ENCODE measurements at places on chromosomes 6 and 20.
A peak's percentile ranks its signal among the peaks of the same experiment; 100 is the strongest.

DNA sequence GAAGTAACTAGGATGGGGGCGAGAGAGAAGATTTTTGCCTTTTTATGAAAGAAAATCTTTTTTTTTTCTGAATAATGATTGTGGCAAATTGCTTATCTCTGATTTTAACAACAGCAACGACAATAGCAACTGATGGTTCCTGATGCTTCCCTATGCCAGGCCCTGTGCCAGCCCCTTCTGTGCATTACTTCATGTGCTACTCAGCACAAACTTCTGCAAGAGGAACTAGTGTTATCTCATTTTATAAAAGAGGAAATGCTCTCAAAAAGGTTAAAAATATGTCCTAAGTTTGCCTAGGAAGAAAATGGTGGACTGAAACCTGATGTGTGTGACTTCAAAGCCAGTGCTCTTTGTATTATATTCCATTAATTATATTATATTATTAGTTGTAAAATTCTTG is 74.0 kb upstream of the RALGAPA2 start:
- DNase-seq, result no peak

GRCh38 chr6:38860041-38860440 is 144.9 kb downstream of the DNAH8 start:
- no peak for DNase-seq

DNA sequence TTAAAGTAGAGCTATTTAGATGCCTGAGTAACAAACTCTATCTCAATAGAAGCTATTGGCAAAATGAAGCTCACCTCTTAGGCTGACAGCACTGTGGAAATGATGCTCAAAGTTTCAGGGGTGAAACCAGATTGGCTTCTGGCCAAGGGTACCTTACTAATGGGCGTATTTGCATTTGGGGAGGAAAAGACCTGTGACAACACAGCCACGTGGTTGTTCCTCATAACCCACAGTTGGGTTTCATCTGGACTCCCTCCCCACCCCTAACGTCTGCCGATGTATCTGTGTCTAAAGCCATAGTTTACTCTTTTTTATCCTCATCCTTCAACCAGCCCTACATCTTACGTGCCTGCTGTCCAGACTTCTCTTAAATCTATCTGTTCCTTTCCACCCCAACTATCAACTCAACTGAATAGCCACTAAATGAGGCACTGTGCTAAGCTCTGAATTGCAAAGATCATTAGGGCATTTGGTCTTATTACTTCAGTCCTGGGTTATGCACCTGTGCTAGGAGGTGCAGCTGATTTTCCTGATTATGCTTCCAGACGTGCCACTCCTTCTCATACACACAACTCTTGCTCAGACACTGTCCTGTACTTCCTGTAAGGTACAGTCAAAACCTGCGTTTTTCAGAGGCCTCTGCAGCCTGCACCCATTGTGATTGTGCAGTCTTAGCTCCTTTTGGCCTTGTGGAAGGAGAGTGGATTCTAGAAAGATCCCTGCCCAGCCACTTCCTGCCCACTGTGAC is 80.6 kb upstream of the ARMC2 start:
- DNase-seq, result no peak

DNA sequence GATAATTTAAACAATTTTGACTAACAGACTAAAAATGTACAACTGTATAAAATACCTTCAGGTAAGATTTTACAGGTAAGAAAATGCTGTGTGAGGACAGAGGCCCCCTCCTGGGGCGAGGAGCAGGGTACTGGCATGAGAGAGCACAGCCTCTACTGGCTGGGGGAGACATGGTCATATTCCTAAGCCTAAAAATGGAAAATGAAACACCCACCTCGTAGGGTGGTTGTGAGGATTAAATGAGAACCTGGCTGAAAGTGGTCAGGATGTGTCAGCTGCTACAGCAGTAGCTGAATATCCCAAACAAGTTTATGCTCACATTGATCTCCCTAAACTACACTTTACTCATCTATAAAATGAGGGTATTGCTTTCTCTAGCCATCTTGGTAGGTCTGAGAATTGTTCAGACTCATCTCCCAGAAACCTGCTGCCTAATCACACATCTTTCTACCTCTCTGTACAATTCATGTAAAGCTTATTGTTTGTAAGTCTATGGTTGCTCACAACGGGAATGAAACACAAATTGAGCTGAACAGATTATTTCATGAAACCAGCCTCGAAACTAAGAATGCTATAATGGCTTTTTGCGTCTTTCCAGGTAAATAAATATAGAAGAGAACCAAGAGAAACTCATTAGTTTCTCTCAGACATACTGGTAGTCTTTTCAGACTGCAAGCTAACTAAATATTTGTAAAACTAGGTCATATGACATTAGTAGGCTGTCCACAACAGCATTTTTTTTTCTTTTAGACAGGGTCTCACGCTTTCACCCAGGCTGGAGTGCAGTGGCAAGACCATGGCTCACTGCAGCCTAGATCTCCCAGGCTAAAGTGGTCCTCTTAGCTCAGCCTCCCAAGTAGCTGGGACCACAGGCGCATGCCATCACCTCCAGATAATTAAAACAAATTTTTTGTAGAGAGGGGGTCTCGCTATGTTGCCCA is 69.6 kb downstream of the POPDC3 start:
- DNase-seq, result no peak

GRCh38 chr6:100412872-100413271 is 51.8 kb downstream of the SIM1 start:
- no peak for DNase-seq

DNA sequence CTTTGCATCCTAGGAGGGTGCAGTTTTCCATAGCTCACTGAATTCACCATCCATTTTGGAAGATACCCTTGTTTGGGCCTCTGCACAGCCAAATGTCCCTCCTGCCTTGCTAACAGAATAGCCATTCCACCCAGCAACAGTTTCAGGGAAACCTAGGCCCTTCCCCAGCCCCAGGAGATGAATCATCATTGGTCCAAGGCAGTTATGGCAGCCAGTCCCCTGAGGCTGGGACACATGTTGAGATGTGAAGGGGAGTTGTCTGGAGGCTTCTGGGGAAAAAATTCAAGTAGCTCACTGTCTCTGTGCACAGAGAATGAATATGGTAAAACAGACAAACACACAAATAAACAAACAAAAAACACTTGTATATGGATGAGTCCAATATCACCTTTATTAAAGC is 17.4 kb upstream of the SIRPB2 start:
- no peak for DNase-seq

DNA sequence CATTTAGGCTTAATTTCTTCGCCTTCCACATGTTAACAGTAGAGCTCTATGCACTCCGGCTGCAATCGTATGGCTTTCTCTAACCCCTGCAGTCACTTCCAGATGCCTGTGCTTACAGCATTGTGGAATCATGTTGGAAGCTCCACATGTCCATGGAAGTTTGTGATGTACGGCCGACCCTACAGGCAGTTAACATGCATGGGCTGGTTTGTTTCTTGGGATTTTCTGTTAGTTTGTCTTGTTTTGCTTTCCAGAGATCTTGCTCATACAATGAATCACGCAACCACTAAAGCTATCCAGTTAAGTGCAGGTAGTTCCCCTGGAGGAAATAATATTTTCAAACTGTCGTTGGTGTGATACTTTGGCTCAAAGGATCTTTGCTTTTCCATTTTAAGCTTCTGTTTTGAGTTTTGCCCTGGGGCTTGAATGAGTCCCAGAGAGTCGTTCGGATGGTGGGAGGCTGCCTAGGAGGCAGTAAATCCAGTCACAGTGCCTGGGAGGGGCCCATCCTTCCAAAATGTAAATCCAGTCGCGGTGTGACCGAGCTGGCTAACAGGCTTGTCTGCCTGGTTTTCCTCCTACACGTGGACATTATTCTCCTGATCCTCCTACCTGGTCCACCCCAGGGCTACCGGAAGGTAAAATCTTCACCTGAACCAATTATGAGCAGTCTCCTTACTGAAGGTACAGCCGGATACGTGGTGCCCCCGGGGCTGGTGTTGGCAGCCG is 225.9 kb downstream of the SMOC2 start:
- DNase-seq, result peak; percentile 9

DNA sequence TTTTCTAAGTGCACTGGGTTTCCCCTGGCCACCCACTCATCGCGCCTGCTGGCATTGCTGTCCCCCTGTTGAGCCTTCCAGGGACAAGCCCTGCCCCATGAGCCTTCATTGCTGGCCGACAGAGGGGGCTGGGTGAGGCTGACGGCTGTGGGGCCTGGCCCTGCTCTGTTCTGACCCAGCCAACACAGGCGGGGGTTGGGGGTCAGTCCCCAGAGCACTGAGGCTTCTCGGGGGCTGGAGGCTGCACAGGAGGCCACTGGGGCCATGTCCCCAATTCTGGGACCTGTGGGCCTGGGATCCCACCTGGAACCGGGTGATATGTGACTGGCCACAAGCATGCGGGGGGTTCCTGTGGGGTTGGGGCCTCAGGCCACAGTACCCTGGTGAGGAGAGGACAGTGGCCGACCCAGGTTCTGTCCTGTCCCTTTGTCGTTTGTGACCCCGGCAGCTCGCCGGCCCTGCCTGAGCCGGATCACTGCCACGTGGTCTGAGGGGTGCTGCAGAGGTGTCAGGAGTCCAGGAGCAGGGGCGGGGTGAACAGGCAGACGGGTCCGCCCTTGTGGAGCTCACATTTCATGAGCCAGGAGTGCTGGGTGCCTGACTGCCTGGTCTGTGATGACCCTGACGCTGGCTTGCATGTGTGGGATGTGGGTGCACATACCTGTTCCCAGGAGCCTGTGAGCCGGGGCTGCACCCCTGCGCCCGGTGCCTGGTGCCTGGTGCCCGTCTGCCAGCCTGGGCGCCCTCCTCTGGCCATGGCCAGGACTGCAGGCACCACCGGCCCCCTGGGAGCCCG is 2.1 kb upstream of the COL20A1 start:
- no peak for DNase-seq

DNA sequence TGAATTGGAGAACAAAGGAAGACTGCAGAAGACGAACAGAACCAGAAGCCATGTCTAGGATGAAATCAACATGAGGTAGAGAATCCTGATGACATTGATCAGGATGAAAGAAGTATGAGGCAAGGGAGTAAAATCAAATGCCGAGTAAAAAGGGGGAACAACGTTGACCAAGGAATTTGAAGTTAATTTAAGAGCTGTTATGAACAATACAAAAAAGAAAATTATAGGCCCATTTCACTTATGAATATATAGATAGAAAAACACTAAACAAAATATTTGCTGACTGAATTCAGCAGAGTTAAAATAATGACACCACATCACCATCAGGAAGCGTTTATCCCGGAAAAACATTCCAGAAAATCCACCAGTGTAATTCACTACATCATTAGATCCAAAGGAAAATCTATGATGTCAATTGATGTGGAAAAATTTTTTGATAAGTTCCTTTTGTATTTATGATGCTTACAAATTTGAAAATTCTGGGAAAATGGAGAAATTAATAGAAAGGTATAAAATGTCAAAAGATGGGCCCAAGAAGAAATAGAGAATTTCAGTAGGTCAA is 8.1 kb upstream of the CCN5 start:
- DNase-seq, result no peak

DNA sequence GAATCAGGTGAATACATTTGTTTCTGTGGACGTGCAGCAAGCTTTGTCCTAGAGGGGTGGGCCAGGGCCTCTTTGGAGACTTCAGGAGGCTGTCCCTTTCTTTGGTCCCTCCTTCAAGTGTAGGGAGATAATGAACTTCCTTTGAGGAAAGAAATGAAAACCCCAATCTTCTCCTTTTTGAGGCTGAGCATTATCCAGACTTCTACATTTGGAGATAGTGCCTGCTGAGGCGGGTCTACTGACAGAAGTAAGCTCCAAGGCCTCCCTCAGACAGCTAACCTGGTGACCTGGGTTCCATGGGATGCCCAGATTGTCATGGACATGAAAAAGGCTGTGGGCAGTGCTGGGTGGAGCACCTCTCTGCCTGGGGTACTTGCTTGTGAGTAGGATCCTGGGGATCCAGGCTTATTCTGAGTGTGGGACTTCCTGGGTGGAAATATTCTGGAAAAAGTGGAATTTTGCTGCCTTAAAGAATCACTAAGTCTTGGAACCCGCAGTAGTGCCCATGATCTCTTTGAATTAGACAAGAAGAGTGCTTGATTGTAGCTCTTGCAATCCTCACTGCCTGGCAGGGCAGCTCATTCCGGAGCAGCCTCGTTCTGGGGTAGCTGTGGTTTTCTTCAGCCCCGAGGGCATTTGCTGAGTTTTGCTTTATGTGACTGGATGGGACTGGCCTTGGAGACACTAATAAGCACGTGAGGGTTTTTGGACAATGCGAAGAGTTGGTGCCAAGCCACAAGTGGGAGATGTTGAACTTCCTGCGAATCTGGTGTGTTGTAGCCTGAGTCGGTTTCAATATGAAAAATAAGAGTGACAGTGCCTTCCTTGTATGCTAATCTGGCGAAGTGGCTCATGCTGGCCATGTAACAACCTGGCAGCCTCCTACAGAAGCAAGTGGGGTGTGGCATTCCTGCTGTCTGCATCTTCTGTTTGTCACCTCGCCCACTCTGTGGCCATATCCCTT is 28.1 kb downstream of the SNRNP48 start:
- peak; percentile 71 for DNase-seq

DNA sequence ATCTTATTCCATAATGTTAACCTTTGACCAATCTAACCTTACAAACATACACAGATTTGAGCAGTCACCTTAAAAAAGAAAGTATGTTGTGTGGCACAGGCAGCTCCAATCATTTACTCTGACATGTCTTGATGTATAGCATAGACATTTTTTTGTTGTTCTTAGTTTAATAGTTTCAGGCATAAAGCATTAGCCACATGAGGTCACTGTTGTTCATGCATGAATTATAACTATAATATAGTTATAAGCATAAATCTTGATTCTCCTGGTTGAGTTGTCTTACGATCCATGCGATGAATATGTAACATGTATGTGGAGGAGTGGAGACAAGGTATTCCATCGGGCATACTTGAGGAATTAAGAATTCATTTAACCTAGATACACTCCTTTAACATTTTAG is 26.1 kb upstream of the NKAIN2 start:
- no peak for DNase-seq

- DNase-seq, result no peak
Observed at GRCh38 chr6:150490586-150490985, 109.1 kb upstream of the PLEKHG1 start.

GRCh38 chr20:56801971-56802755 is 173.1 kb downstream of the TFAP2C start:
- DNase-seq, result no peak

DNA sequence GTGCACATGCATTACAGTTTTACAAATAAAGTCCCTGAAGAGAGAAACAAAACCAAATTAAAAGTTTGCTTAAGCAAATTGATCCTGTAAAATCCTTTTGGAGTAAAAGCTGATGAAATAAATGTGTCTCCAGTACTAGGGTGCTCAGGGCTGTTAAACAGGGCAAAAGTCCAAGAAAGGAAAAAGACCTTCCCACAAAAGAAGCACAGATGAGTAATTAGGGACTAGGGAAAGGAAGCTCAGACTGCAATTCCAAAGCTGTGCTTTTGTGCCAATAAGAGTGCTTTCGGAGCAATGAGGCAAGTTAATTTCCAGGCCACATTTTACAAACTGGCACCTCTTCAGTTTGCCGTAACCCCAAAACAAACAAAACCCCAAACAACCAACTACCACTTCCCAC is 10.4 kb upstream of the RNF182 start:
- DNase-seq, result no peak

DNA sequence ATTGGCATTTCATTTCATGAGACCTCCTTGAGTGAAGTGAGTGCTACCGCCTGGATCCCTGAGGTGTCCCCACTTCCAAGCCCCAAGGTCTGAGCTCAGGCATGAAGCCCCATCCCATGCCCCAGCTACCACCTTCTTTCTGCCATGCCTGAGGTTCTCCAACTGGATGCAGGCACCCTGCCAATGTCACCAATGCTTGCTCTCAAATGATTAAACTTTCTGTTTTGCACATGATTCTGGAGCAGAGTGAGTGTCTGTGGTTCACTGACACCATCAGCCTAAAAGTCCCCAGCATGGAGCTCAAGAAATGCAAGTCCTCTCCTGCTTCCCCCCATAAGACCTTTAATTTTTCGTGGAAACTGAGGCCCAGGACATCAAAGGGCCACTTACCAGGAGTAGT is 43.7 kb upstream of the BPIFA2 start:
- no peak for DNase-seq

GRCh38 chr6:71126506-71126905 is 162.1 kb upstream of the OGFRL1 start:
- DNase-seq, result no peak

Measured in tibial artery (tissue), 4 donors.